ENCODE measurements at places on chromosomes 2 and 18. TPM values are rescaled to one million over a fixed set of nuclear protein-coding genes. Genes with fewer than 3 reads are reported as not detected.

ECEL1 gene
- total RNA-seq = not detected

HRH4 gene
- under 0.01 TPM for total RNA-seq

KCNG2 gene
- total RNA-seq = 1.9 TPM

EVX2 gene
- total RNA-seq = not detected

SCN2A gene
- 10.9 TPM for total RNA-seq

UPP2 gene
- total RNA-seq = not detected

PDK1 gene
- total RNA-seq = 7.8 TPM

RASGRP3 gene
- 0.63 TPM for total RNA-seq

RNF144A gene
- 3.9 TPM for total RNA-seq

FEV gene
- not detected for total RNA-seq

TMEM198 gene
- 1.3 TPM for total RNA-seq

CKAP2L gene
- total RNA-seq = 1.3 TPM

CTNNA2 gene
- total RNA-seq = not detected

PSMA8 gene
- not detected for total RNA-seq

SEPTIN10 gene
- 101 TPM for total RNA-seq

RMDN2 gene
- 3.7 TPM for total RNA-seq

CPO gene
- 0.17 TPM for total RNA-seq

IL18R1 gene
- 1.0 TPM for total RNA-seq

FN1 gene
- 2,780 TPM for total RNA-seq

XDH gene
- 0.17 TPM for total RNA-seq

SNED1 gene
- total RNA-seq = 114 TPM

COBLL1 gene
- 2.5 TPM for total RNA-seq

CENPA gene
- total RNA-seq = 1.6 TPM

COL4A3 gene
- under 0.01 TPM for total RNA-seq
